Activated T-cell treated with anti-CD3 and anti-CD28 coated beads, Interleukin-2, amount 50 U/mL, for 72 hours (primary cell): ENCODE measurements at places on chromosomes 3 and 15. TPM values are rescaled to one million over a fixed set of nuclear protein-coding genes. Genes with fewer than 3 reads are reported as not detected.
A peak's percentile ranks its signal among the peaks of the same experiment; 100 is the strongest.

The CLDN18 gene
- not detected for total RNA-seq

The TMIE gene
- 1.5 TPM for total RNA-seq

The CD80 gene
- 8.3 TPM for total RNA-seq

The GOLGA8N gene
- 4.4 TPM for total RNA-seq

The ZIC1 gene
- total RNA-seq = not detected

The COLQ gene
- total RNA-seq = 2.0 TPM

The GOLGA8B gene
- total RNA-seq = 318 TPM

The SLC9C1 gene
- total RNA-seq = not detected

The IL17RD gene
- total RNA-seq = 0.09 TPM

DNA sequence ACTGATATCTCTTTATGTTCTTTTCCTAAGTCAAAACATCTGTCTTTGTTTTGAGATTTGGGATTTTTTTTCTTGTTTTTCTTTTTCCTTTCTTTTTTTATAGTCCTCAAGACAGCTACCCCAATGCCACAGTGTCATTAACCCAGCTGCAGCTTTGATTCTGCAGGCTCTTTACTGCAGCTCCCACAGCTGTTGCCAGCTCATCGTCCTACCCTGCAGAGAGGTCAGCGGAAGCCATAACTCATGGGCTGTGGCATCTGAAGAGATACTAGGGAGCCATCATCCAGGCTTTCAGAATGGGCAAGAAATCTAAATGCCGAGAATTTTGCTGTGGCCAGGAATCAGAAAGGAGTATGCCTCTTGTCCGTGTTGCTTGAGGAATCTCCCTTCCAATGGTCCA lies 44.3 kb upstream of the SLC24A5 start:
- H3K27ac ChIP-seq = no peak overlapping the region
- H3K4me3 ChIP-seq = no peak overlapping the region
- DNase-seq = no peak
- peaks cover 25% of the 10 kb centered on the region for H3K27me3 ChIP-seq

- H3K27ac ChIP-seq = peak overlapping the region; percentile 80
- peaks cover 66% of the 10 kb centered on the region for H3K4me1 ChIP-seq
- H3K27me3 ChIP-seq = no peaks in the 10 kb centered on the region
- peaks cover 50% of the 10 kb centered on the region for H3K36me3 ChIP-seq
- peak; percentile 71 for DNase-seq
Observed at GRCh38 chr3:56725175-56725574, 42.1 kb upstream of the TASOR start.

DNA sequence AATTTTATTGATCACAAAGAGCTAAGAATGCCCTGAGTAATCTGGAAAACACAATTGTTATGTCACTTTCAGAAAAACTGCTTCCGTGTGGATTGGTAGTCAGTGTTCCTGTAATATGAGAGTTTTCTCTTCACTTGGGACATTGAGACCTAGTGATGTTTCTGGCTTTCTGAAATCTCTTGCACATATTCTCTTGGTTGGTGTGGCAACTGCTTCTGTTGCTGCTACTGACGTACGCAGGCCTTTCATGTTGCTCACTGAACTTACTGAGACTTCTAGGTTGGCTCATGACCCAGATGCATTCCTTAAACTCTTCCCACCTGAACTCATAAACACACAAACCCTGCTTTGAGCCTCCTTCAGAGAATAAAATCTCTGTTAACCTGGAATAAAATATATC lies 175.0 kb upstream of the PFN2 start:
- H3K4me1 ChIP-seq = peaks cover 12% of the 10 kb centered on the region
- H3K4me3 ChIP-seq = no peak overlapping the region
- H3K27me3 ChIP-seq = peaks cover 12% of the 10 kb centered on the region
- H3K27ac ChIP-seq = no peak overlapping the region
- no peak for DNase-seq

DNA sequence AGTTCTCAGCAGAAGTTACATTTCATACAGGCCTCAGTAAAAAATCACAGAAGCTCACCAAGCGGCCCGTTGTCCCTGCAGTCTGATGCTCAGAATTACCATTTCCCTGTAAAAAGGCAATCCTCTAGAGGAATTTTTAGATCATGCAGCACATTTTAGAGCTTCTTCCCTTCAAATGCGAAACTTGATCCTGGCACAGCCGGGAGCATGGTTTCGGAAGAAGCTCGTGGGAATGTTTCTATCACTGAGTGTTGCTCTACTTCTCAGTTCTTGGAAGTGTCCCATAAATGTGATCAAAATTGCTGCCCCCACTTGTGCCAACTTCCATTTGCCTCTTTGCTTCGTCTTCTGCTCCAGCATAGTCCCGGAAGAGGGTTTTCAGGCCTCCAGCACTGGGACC lies 3.8 kb upstream of the H1-8 start:
- no peaks in the 10 kb centered on the region for H3K27me3 ChIP-seq
- DNase-seq = no peak
- peaks cover 3% of the 10 kb centered on the region for H3K4me1 ChIP-seq
- no peaks in the 10 kb centered on the region for H3K36me3 ChIP-seq
- no peak overlapping the region for H3K27ac ChIP-seq
- H3K4me3 ChIP-seq = no peak overlapping the region

- H3K4me3 ChIP-seq = peak overlapping the region; percentile 39
- H3K36me3 ChIP-seq = peaks cover 2% of the 10 kb centered on the region
- H3K4me1 ChIP-seq = peaks cover 45% of the 10 kb centered on the region
- DNase-seq = peak; percentile 19
Observed at GRCh38 chr3:27591312-27592210, 107.4 kb upstream of the SLC4A7 start.

DNA sequence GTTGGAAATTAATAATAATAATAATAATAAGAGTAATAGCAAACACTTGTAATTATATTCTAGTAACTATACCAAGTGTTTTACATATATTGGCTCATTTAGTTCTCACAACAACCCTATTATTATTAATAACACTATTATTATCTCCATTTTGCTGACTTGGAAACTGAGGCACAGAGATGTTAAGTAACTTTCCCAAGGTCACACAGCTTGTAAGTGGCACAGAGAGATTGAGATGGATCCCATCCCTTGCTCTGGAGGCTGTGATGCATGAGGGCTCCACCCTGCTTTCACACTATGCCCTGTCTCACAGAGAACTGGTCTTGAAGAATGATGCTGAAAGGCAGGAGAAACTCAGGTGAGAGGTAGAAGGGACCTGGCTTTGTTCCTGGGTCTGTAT lies 31.9 kb downstream of the TRIM42 start:
- no peaks in the 10 kb centered on the region for H3K36me3 ChIP-seq
- no peaks in the 10 kb centered on the region for H3K27me3 ChIP-seq
- DNase-seq = no peak
- H3K4me3 ChIP-seq = no peak overlapping the region
- no peaks in the 10 kb centered on the region for H3K4me1 ChIP-seq
- no peak overlapping the region for H3K27ac ChIP-seq

GRCh38 chr3:172606021-172606420 lies 82.8 kb upstream of the TNFSF10 start:
- H3K4me1 ChIP-seq = peaks cover 8% of the 10 kb centered on the region
- H3K36me3 ChIP-seq = no peaks in the 10 kb centered on the region
- DNase-seq = no peak
- H3K27me3 ChIP-seq = peaks cover 10% of the 10 kb centered on the region
- peak overlapping the region; percentile 3 for H3K27ac ChIP-seq
- no peak overlapping the region for H3K4me3 ChIP-seq

GRCh38 chr15:65641768-65642475 lies 20.2 kb downstream of the SLC24A1 start:
- H3K27ac ChIP-seq = no peak overlapping the region
- peaks cover 11% of the 10 kb centered on the region for H3K4me1 ChIP-seq
- no peak for DNase-seq
- H3K4me3 ChIP-seq = no peak overlapping the region
- H3K36me3 ChIP-seq = no peaks in the 10 kb centered on the region
- H3K27me3 ChIP-seq = no peaks in the 10 kb centered on the region

- H3K4me3 ChIP-seq = no peak overlapping the region
- peaks cover 14% of the 10 kb centered on the region for H3K27me3 ChIP-seq
- no peaks in the 10 kb centered on the region for H3K4me1 ChIP-seq
- no peak for DNase-seq
Observed at GRCh38 chr15:82072926-82073537, 27.2 kb upstream of the MEX3B start.

- H3K4me1 ChIP-seq = peaks cover 32% of the 10 kb centered on the region
- no peak for DNase-seq
- H3K27me3 ChIP-seq = peaks cover 58% of the 10 kb centered on the region
- H3K36me3 ChIP-seq = no peaks in the 10 kb centered on the region
Observed at GRCh38 chr3:12230877-12231276, 58.0 kb upstream of the PPARG start.

- H3K4me1 ChIP-seq = no peaks in the 10 kb centered on the region
- H3K36me3 ChIP-seq = no peaks in the 10 kb centered on the region
- H3K4me3 ChIP-seq = no peak overlapping the region
- peaks cover 34% of the 10 kb centered on the region for H3K27me3 ChIP-seq
- no peak for DNase-seq
Observed at GRCh38 chr3:10581251-10581650, 75.9 kb upstream of the ATP2B2 start.

DNA sequence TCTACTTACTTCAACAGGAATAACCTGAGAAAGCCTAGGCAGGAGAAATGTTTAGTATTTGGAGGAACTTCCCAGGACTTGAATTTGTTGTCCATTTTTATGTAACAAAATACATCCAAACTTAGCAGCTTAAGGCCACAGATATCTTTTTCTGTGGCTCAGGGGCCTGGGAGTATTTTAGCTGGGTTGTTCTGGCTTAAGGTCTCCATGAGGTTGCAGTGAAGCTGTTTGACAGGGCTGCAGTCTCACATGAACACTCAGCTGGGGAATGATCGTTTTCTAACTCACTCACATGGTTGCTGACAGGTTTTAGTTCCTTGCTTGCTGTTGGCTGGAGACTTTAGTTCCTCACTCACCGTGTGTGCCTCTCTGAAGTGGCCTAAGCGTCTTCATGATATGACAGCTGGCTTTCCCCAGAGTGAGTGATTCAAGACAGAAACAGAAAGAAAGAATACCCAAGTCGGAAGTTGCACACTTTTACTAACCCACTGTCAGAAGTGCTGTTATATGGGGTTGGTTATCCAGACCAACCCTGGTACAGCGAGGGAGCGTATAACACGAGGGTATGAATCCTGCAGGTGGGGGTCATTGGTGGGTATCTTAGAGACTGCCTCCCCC lies 229.7 kb upstream of the TBL1XR1 start:
- peak overlapping the region; percentile 67 for H3K4me3 ChIP-seq
- DNase-seq = peak; percentile 79
- H3K36me3 ChIP-seq = peaks cover 8% of the 10 kb centered on the region
- H3K4me1 ChIP-seq = peaks cover 38% of the 10 kb centered on the region

- DNase-seq = no peak
- no peaks in the 10 kb centered on the region for H3K27me3 ChIP-seq
- no peak overlapping the region for H3K4me3 ChIP-seq
- H3K4me1 ChIP-seq = no peaks in the 10 kb centered on the region
- H3K36me3 ChIP-seq = peaks cover 2% of the 10 kb centered on the region
- no peak overlapping the region for H3K27ac ChIP-seq
Observed at GRCh38 chr3:90044084-90044816, 936.8 kb downstream of the EPHA3 start.

GRCh38 chr15:78369161-78369560 lies 29.0 kb downstream of the CRABP1 start:
- no peak overlapping the region for H3K27ac ChIP-seq
- no peak for DNase-seq
- peaks cover 4% of the 10 kb centered on the region for H3K4me1 ChIP-seq
- no peaks in the 10 kb centered on the region for H3K36me3 ChIP-seq
- H3K4me3 ChIP-seq = no peak overlapping the region
- H3K27me3 ChIP-seq = peaks cover 17% of the 10 kb centered on the region

DNA sequence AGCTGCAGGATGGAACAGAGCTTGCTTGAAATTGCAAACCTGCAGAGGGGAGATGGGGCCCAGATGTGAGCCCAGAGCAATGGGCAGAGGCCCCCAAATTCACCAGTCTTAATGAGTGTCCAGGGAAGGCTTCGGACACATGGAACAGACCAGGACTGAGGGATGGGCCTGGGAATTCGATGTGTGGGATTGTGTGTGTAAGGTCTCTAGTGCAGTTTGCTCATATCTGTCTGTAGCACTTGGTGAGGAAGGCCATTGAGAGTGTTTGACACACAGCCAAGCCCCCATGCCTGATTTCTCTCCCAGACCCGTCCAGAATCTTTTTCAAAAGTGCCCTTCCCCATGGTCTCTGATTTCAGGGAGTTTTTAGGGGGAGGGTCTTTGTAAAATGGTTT lies 17.2 kb downstream of the TEX264 start:
- peaks cover 18% of the 10 kb centered on the region for H3K36me3 ChIP-seq
- H3K27me3 ChIP-seq = no peaks in the 10 kb centered on the region
- H3K27ac ChIP-seq = peak overlapping the region; percentile 9
- H3K4me3 ChIP-seq = no peak overlapping the region
- DNase-seq = no peak

GRCh38 chr3:11350374-11350773 lies 78.2 kb downstream of the ATG7 start:
- H3K4me1 ChIP-seq = no peaks in the 10 kb centered on the region
- H3K27ac ChIP-seq = no peak overlapping the region
- peaks cover 14% of the 10 kb centered on the region for H3K36me3 ChIP-seq
- no peak overlapping the region for H3K4me3 ChIP-seq
- DNase-seq = no peak

GRCh38 chr3:56673781-56674457 lies 9.1 kb downstream of the TASOR start:
- peaks cover 33% of the 10 kb centered on the region for H3K4me1 ChIP-seq
- H3K27me3 ChIP-seq = no peaks in the 10 kb centered on the region
- no peak overlapping the region for H3K4me3 ChIP-seq
- DNase-seq = no peak

GRCh38 chr15:62360332-62361097 lies 195.4 kb upstream of the C2CD4B start:
- no peaks in the 10 kb centered on the region for H3K36me3 ChIP-seq
- H3K27ac ChIP-seq = no peak overlapping the region
- H3K27me3 ChIP-seq = peaks cover 24% of the 10 kb centered on the region

DNA sequence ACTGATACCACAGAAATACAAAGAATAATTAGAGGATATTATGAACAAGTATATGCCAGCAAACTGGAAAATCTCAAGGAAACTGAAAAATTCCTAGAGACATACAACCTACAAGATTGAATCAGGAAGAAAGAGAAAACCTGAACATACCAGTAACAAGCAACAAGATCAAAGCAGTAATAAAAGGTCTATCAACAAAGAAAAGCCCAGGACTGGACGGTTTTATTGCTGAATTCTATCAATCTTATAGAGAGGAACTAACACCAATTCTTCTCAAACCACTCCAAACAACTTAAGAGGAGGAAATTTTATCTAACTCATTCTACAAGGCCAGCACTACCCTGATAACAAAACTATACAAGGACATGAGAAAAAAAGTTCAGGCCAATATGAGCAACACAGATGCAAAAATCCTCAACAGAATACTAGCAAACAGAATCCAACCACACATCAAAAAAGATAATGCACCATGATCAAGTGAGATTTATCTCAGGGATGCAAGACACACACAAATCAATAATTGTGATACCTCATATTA lies 71.1 kb upstream of the IMPG2 start:
- no peak for DNase-seq
- no peaks in the 10 kb centered on the region for H3K27me3 ChIP-seq
- no peak overlapping the region for H3K4me3 ChIP-seq
- H3K27ac ChIP-seq = peak overlapping the region; percentile 58
- H3K36me3 ChIP-seq = peaks cover 35% of the 10 kb centered on the region

- no peak overlapping the region for H3K27ac ChIP-seq
- peak overlapping the region; percentile 68 for H3K4me3 ChIP-seq
- H3K27me3 ChIP-seq = peaks cover 82% of the 10 kb centered on the region
- peaks cover 9% of the 10 kb centered on the region for H3K4me1 ChIP-seq
- DNase-seq = no peak
Observed at GRCh38 chr3:127456471-127457093, 134.0 kb downstream of the TPRA1 start.

- no peaks in the 10 kb centered on the region for H3K27me3 ChIP-seq
- no peak overlapping the region for H3K27ac ChIP-seq
- H3K4me1 ChIP-seq = no peaks in the 10 kb centered on the region
- no peak for DNase-seq
- H3K36me3 ChIP-seq = no peaks in the 10 kb centered on the region
- H3K4me3 ChIP-seq = no peak overlapping the region
Observed at GRCh38 chr15:88161636-88162035, 94.9 kb downstream of the NTRK3 start.
